ENCODE measurements at places on chromosomes 4 and X.

DNA sequence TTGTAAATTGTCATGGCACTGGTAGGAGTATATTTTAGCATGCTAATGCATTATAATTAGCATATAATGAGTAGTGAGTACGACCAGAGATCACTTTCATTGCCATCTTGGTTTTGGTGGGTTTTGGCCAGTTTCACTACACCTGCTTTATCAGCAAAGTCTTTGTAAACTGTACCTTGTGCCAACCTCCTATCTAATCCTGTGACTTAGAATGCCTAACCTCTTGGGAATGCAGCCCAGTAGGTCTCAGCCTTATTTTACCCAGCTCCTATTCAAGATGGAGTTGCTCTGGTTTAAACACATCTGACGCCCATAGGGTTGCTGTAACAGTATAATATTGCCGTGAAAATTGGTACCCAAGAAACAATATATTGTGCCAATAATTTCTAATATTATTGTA is 159.4 kb downstream of the MAGEB5 start:
- DNase-seq = no peak

GRCh38 chr4:102735582-102735981 is 25.2 kb downstream of the MANBA start:
- no peak for DNase-seq

GRCh38 chr4:115187136-115187535 is 73.7 kb upstream of the NDST4 start:
- DNase-seq = no peak

DNA sequence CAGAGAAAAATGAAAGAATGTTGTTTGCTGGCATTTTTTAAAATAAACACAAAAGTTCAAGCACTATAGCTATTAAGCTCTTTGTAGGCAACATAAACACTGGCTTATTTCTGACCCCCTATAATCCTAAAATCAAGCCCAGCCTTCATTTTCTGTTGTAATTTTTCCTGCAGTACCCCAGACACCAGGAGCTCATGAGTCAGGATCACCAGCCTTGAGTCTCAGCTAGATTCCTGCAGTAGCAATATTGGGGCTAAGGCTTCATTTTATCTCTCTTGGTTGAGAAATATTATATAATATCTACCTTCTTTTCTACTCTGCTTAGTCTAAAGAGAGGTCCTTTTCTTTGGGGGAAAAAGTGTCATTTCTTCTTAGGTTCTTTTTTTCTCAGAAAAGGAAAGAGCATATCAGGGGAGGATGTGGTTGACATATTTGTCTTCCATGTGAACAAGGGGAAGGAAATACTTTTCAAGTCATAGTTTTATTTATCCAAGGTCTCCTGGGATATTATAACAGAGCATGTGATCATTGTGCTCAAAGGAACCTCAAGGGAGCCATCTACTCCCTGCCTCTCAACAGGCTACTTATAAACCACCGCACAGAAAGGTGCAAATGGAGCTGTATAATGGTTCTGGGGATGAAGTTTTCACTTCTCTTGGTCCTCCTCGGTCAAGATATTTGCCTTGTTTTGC is 678.3 kb upstream of the NR3C2 start:
- DNase-seq = no peak

GRCh38 chr4:140743194-140743931 is 12.8 kb downstream of the TBC1D9 start:
- DNase-seq = no peak
